ENCODE measurements at places on chromosomes 13 and 19. TPM values are rescaled to one million over a fixed set of nuclear protein-coding genes. Genes with fewer than 3 reads are reported as not detected.

The RUBCNL gene
- total RNA-seq, result 2.1 TPM

DNA sequence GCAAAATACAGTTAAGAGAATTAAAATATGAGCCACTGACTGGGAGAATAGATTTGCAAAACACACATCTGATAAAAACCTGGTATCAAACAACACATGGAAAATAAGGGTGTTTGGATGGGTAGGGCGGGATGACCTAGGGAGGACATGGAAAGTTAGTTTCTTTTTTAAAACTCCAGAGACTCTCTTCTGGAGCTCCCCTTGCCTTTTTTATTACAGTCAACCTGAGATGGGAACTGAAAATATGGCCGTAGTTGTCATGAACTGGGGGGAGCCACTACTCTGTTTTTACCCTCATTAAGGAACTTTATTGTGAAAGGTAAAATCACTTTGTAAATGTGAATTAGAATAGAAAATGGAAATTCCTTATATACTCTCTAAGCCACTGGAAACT is 113.0 kb downstream of the ATP11A start:
- no peaks in the 10 kb centered on the region for H3K4me1 ChIP-seq
- no peaks in the 10 kb centered on the region for H3K36me3 ChIP-seq
- no peak overlapping the region for H3K4me3 ChIP-seq

GRCh38 chr19:54199401-54199800 is 1.3 kb upstream of the RPS9 start:
- no peak overlapping the region for H3K27ac ChIP-seq
- no peaks in the 10 kb centered on the region for H3K36me3 ChIP-seq
- no peaks in the 10 kb centered on the region for H3K27me3 ChIP-seq
- H3K4me1 ChIP-seq, result peaks cover 37% of the 10 kb centered on the region
- DNase-seq, result no peak

The CABP5 gene
- not detected for total RNA-seq

The PPFIA3 gene
- 6.7 TPM for total RNA-seq

- no peaks in the 10 kb centered on the region for H3K27me3 ChIP-seq
- no peak overlapping the region for H3K4me3 ChIP-seq
- H3K27ac ChIP-seq, result no peak overlapping the region
- H3K4me1 ChIP-seq, result no peaks in the 10 kb centered on the region
These were observed 610.4 kb downstream of the TBC1D4 start for GRCh38 chr13:74871369-74872070.

DNA sequence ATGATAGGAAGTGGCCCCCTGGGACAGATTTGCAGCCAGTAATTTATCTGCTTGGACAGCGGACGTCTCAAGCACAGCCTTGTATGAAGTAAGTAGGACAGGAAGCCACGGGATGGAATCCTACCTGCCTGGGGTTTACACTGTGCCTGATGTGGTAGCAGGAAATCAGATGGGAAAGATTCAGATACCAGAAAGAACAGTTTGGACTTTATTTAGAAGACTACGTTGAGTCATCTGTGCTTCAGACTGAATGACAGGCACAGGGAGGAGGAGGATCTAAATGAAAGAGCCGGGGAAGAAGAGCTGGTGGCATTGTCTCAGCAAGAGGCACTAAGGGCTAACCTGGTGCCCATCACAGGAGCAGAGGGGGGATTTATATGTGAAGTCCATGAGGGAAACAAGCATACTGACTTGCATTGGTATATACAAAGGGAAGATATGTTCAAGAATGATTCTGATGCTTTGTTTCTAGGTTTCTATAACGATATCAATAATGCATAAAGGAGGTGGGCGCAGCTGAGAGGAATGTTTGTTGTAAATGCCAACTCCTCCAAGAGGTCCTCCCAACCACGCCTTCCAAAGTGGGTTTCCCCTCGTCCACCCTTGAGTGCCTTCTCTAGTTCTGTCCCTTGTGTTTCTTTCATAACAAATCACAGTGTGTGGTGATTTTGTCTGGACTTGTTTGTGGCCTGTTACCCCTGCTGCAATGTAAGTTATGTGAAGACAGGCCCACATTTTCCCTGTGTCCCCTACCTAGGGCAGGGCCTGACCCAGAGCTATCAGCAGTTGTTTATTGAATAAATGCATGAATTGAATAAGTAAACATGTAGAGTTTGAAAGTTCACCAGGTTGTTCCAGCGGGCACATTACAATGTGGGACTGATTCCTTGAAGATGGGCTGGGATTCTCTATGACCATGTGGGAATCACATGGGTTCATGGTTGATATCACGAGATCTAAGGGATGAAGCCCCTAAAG is 328.4 kb downstream of the SLC7A1 start:
- no peaks in the 10 kb centered on the region for H3K4me1 ChIP-seq
- no peak overlapping the region for H3K4me3 ChIP-seq
- no peak for DNase-seq
- H3K36me3 ChIP-seq, result no peaks in the 10 kb centered on the region
- H3K27ac ChIP-seq, result no peak overlapping the region
- no peaks in the 10 kb centered on the region for H3K27me3 ChIP-seq

GRCh38 chr13:68173111-68173510 is 943.0 kb upstream of the PCDH9 start:
- H3K4me1 ChIP-seq, result no peaks in the 10 kb centered on the region
- no peak for DNase-seq
- H3K36me3 ChIP-seq, result no peaks in the 10 kb centered on the region

GRCh38 chr13:36432106-36432544 is at the start of gene CCNA1:
Gene CCNA1 (plus strand): TSS chr13:36432495. CDS start chr13:36433057, 562 bp downstream.
- peaks cover 28% of the 10 kb centered on the region for H3K4me1 ChIP-seq
- no peaks in the 10 kb centered on the region for H3K36me3 ChIP-seq
- H3K27me3 ChIP-seq, result no peaks in the 10 kb centered on the region
- DNase-seq, result peak; percentile 12
- H3K4me3 ChIP-seq, result no peak within 1 kb of the TSS

DNA sequence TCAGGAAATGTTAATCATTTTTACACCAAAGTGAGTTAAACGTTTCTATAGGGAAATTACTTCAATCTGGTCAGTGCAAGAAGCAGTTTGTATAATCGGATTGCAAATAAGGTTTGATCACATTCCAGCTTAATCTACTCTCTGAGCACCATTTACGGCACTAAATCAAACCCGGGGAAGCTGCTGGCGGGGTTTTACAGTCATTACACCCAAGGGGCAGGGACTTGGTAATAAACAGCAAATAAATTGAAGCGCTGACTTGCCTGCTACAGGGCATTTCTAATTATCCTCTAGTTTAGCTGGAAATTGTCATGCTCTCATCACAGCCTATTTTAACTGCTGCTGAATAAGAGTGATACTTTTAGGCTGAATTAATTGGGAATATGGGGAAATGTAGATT is 152.1 kb upstream of the SOX21 start:
- no peaks in the 10 kb centered on the region for H3K36me3 ChIP-seq
- no peaks in the 10 kb centered on the region for H3K4me1 ChIP-seq
- H3K4me3 ChIP-seq, result no peak overlapping the region
- no peak for DNase-seq

DNA sequence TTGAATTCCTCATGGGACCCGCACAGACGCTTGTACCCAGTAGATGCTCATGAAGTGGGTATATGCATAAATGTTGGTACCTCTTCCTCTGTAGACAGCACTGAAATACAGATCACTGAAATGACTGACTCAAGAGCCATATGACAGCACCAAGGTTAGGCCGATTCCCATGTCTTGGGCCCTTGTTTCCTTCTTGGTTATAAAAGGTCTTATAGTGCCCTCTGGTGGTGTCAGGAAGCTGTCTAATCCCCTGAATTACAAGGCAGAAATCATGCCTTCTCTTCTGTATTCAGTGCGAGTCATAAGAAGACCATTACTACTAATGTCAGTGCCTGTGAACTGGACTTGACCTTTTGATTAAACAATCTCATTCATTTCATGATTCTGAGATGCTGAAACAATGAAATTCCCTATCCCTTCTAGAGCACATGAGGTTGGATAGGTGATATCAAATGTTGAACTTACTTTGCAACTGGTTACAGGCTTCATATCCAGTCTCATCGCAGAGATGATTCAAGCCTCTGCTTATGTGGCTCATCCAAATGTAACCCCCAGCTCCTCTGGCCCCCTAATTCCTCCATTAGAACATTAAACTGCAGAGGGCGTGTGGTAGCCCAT is 59.7 kb downstream of the SPATA13 start:
- DNase-seq, result peak; percentile 89
- H3K27me3 ChIP-seq, result no peaks in the 10 kb centered on the region

DNA sequence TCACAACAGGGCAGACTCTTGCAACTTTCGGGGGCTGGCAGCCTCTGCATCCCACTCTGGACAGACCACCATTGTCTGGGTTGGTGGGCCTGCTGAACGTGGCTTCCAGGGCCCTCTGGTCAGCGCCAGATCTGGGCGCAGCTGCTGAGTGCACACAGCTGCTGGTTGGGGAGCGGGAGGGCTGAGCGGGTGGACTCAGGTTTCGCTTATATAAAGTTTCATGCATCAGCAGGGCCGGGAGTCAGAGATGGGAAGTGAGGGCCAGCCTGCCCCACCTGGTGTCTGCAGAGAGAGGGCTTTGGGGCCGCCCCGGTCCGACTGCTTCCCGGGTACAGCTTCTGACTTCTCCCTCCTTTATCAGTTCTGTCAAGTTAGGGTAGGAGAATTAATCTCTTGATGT is 6.9 kb downstream of the ARHGEF7 start:
- H3K4me1 ChIP-seq, result no peaks in the 10 kb centered on the region
- H3K27ac ChIP-seq, result no peak overlapping the region
- H3K27me3 ChIP-seq, result no peaks in the 10 kb centered on the region
- no peak overlapping the region for H3K4me3 ChIP-seq
- DNase-seq, result no peak
